ENCODE measurements at places on chromosomes 11 and 22.

DNA sequence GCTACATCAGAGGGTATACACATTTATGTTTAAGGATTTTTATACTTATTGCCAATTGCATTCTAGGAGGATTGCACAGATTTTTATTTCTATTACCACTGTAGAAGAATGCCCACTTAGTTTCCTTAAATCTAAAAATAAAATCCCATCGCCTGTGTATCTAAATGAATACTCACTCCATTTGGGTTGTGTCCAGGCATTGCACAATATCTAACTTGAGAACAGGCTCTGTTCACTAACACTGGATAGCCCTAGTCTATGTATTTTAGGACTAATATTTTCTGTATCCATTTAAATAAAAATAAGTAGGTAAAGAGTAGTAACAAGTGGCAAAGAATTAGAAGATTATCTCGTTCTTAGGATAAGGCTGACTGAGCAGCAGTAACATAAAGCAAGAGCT is 4.1 kb downstream of the C11orf52 start:
- DNase-seq, result no peak

GRCh38 chr11:57480409-57481137 is 20.2 kb downstream of the RTN4RL2 start:
- DNase-seq, result peak; percentile 63

DNA sequence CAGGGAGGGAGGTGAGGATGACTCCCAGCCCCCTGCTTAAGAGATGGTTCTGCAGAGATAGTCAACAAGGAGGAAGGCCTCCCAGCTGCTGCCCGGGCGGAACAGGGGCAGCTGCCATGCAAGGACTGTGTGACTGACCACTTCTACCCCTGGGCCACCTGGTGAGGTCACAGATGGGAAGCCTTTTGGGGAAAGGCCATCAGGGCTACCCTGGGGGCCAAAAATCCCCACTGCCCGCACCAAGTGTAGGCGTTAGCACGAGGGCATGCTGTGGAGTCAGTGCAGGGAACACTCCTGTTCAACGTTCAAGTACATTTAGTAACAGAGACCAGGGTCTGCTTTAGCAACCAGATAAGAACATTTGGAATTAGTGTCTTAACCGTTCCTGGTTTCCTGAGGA is 372.9 kb downstream of the BRD1 start:
- no peak for DNase-seq

- DNase-seq, result no peak
These were observed 53.7 kb upstream of the OR4B1 start for GRCh38 chr11:48162885-48163268.

DNA sequence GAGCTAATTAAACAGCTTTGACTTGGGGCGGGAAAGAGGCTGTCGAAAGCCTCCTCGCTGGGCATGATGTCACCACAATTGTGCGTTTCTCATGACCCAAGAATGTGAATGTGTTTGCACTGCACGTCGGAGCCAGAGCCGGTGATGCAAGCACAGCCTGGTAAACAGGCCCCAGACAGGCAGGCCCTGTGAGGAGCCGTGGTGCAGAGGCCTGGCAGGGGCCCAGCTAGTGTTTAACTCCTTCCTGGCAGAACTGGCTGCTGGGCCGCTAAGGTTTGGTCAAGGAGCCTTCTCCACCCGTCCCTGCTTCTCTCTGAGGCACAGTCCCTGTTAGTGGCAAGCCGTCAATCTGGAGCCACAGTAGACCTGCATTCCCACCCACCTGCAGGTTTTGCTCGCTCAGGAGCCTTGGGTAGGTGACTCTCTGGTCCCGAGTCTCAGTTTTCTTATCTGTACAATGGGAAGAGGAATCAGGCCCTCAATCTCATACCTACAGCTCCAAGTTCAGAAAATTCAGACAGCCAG is 25.4 kb upstream of the SMTN start:
- peak; percentile 43 for DNase-seq

GRCh38 chr11:61056571-61056970 is 45.7 kb upstream of the CD5 start:
- peak; percentile 43 for DNase-seq

DNA sequence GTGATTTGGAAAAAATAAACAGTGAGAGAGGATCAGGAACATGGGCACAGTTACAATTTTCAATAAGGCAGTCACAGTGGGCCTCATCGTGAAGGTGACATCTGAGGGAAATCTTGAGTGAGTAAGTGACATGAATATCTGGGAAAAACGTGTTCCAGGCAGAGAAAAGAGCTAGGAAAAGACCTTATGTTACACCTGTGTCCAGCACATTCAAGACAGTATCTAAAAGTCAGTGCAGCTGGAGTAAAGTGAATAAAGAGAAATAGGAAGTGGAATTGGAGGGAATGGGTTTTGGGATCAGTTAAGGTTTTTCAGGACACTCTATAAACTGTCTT is 827.5 kb upstream of the FAT3 start:
- no peak for DNase-seq

DNA sequence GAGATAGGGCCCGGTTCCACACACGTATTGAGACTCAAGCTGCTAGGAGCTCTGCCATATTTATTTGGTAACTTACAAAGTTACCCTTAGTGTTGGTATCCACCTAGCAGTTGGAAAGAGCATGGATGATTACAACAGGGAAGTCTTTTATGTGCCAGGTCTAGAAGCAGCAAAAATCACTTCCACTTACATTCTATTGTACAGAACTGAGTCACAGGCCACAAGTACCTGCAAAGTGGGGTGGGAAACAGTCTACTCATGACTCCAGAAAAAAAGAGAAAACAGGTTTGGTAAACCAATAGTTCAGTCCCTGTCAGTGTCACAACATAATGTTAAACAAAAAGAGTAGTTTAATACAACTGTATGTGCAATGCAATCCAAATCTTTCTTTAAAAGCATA is 279.6 kb upstream of the PITPNB start:
- DNase-seq, result no peak

GRCh38 chr11:123381149-123381548 is 48.9 kb upstream of the GRAMD1B start:
- DNase-seq, result no peak

DNA sequence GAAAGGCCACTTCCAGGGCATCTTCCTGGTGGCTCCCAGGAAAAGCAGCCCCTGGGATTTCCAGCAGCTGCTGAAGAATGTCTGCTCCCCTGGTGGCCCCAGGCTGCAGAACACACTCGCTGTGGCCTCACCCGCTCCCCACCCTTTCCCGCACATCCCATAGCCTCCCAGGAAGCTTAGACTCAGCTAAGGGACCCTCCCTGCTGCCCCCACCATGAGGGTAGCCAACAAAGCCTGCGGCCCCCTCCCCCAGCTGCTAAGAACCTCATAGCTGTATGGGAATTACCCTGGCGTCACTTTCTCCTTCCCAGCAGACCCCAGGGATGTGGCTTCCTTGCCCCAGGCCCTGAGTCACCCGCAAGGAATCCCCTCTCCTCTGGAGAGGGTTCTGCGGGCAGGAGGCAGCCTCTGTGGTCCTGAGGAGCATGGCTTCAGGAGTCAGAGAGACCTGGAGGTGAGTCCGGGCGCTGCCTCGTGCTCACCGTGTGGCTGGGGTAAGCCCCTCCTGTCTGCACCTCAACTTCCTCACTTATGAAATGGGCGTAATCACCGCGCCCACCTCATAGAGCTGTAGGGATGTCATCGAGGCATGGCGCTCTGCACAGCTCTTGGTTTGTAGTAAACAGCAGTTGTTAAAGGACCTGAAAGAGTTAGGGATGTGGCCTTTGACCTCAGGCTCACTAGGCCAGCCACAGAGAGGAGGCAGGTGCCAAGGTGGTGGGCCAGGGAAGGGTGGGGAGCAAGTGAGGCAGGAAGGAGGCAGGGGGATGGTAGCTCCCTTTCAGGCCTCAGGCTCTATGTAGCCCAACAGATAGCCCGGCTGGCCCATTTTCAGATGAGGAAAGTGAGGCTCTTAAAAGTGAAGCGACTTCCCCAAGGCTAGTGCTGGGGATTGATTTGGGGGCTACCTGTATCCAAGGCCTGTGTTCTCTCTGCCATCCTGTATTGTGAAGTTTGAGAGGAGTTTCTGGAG is 71.2 kb downstream of the LRRC32 start:
- DNase-seq, result no peak
